ENCODE measurements at places on chromosomes 7 and 10. TPM values are rescaled to one million over a fixed set of nuclear protein-coding genes. Genes with fewer than 3 reads are reported as not detected.

DNA sequence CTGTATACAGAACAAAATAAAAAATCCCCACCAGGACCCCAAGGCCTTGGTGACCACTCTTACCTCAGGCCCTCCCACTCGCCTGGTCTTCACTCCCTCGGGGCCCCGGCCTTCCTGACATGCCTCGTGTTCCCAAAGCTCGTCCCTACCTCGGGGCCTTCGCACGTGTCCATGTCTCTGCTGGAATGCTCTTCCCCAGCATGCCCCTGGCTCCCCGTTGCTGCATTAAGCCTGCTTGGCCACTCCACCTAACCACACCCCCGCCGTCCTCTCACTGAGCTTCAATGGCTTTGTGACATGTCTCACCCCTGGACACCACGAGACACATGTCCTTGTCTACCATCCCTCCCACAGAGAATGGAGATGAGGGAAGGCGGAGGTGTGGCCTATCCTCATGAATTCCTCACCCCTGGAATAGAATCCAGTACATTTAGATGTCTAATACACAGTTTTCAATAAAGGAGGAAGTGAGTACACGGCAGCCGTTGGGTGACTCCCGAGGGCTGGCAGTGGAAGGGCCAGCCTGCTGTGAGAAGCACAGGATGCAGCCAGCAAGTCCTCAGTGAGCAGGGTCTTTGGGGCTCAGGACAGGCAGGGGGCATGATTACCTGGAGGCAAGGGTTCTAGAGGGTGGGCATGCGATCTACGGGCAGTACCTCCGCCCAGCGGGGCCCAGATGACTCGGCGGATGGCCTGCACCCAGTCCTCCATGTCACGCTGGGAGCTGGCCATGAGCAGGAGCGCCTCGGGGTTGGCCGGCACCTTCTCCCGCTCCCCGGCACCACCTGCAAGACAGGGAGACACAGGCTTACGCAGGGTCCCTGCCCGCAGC lies 125.7 kb downstream of the ARHGAP22 start:
- H3K36me3 ChIP-seq = no peaks in the 10 kb centered on the region
- H3K27ac ChIP-seq = no peak overlapping the region
- no peak for DNase-seq
- no peak overlapping the region for H3K4me3 ChIP-seq
- peaks cover 6% of the 10 kb centered on the region for H3K27me3 ChIP-seq
- no peaks in the 10 kb centered on the region for H3K4me1 ChIP-seq

DNA sequence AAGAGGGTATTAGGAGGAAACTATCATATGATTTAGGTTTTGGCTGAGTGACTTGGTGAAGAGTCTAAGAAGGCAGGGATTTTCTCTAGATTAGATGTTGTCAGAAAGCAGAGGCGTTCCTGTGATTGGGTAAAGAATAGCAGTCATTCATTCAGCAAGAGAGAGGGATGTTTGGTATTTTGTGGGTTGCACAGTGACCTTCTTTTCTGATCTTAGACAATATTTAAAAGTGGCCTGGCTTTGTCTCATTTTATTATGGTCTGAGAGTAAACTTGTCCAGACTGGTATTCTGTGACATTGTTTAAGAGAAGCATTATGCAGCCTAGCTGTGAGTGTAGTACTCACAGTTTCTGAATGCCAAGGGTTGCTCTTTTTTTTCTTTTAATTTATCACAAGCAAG lies 18.5 kb downstream of the HYAL4 start:
- H3K36me3 ChIP-seq = no peaks in the 10 kb centered on the region
- DNase-seq = no peak
- no peaks in the 10 kb centered on the region for H3K4me1 ChIP-seq

DNA sequence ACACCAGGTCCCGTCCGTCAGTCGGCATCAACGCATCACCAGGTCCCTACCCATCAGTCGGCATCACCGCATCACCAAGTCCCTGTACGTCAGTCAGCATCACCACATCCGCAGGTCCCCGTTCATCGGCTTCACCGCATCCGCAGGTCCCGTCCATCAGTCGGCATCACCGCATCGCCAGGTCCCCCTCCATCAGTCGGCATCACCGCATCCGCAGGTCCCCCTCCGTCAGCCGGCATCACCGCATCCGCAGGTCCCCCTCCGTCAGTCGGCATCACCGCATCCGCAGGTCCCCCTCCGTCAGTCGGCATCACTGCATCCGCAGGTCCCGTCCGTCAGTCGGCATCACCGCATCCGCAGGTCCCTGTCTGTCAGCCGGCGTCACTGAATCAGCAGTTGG lies 55.1 kb downstream of the IGF2BP3 start:
- no peak overlapping the region for H3K4me3 ChIP-seq
- H3K4me1 ChIP-seq = no peaks in the 10 kb centered on the region
- H3K27me3 ChIP-seq = no peaks in the 10 kb centered on the region
- no peak for DNase-seq

The DYNC1I1 gene
- 0.13 TPM for total RNA-seq

DNA sequence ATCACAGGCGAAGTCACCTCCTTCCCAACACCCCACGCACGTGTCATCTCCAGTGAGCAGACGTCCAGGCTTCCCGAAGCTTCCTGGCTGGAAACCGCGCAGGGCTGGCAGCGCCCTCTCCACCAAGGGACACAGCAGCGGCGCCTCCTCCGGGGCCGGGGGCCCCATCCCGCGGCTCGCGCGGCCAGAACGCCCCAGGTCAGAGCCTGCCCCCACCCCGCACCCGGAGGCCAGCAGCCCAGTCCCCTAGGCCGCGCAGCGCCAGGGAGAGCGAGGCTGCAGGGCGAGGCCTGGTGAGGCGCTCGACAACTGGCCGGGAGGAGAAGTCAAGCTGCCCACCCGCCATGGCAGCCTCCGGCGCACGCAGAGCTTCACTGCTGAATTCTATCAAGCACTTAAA lies 247.0 kb downstream of the SEMA3D start:
- H3K4me3 ChIP-seq = 0 out of 2 replicates have a peak overlapping the region, but pooled peaks have one; percentile 11
- no peaks in the 10 kb centered on the region for H3K36me3 ChIP-seq
- no peak for DNase-seq
- no peaks in the 10 kb centered on the region for H3K4me1 ChIP-seq
- no peak overlapping the region for H3K27ac ChIP-seq

DNA sequence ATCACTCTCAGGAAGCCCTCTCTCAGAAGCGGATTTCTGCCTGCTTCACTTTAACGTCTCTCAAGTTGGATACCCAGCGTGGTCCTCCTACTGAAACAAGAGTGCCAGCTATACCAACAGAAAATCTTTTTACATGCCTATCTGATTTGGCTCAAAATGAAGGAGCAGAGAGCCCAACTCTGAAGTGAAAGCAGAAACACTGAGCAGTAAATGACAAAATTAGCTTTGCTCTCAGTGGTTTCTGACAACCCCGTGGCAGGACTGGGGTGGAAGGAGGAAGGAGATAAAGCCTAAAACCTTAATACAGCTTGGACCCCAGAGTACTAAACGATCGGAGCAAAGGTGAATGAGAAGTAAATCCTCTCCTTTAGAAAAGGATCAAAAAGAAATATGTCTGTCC lies 25.1 kb upstream of the GPR37 start:
- H3K27ac ChIP-seq = no peak overlapping the region
- peak overlapping the region; percentile 7 for H3K4me3 ChIP-seq
- H3K27me3 ChIP-seq = peaks cover 2% of the 10 kb centered on the region
- DNase-seq = no peak
- H3K4me1 ChIP-seq = no peaks in the 10 kb centered on the region

GRCh38 chr10:33139181-33139646 lies 181.2 kb upstream of the ITGB1 start:
- no peak for DNase-seq
- no peaks in the 10 kb centered on the region for H3K36me3 ChIP-seq
- peaks cover 3% of the 10 kb centered on the region for H3K4me1 ChIP-seq
- no peak overlapping the region for H3K4me3 ChIP-seq
- no peaks in the 10 kb centered on the region for H3K27me3 ChIP-seq

DNA sequence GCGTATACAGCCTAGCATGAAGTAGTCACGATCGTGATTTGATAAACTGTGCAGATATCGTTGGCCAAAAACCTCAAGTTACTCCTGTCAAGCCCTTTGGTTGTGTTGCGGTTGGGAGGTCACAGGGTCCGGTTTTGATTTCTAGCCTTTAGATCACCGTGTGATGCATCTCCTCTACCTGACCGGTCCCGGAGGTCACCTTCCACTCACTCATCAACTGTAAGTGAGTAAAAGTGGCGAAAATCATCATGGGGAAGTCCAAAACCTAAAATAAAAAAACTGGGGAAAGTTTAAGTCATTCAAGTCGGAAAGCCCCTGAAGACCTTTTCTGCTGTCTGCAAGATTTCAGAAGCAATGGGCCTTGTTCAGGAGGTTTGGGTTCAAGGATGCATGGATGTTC lies 62.8 kb downstream of the ADARB2 start:
- no peaks in the 10 kb centered on the region for H3K36me3 ChIP-seq
- H3K4me1 ChIP-seq = no peaks in the 10 kb centered on the region
- H3K27ac ChIP-seq = no peak overlapping the region
- no peak overlapping the region for H3K4me3 ChIP-seq
- no peaks in the 10 kb centered on the region for H3K27me3 ChIP-seq

The PNLIPRP3 gene
- total RNA-seq = not detected

DNA sequence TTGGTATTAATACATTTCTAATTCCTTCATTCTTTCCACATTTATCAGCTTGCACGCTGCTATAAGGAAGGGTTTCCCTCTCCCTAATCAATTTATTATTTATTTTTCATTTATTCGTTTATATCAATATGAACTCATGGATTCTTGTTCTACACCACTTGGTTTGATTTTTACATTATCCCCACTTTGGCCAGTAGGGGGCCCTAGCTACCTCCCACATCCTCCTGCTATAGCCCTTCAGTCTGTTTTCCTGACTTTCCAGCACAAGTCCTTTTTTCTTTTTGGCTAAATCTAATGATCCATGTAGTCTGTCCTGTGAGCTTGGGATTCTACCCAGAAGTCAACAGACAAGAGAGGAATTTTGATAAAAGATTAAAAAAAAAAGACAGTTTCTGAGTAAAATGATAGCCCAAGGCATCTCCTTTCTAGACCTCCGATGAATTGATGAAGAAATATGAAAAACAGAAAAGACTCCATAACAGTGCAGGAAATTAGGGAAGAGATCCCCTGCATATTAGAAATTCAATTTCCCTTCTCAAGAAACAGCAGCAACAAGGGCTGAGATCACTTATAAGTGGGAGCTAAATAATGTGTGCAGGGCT lies 47.7 kb downstream of the LYZL2 start:
- no peaks in the 10 kb centered on the region for H3K36me3 ChIP-seq
- no peak for DNase-seq
- no peaks in the 10 kb centered on the region for H3K27me3 ChIP-seq
- no peak overlapping the region for H3K4me3 ChIP-seq
- no peaks in the 10 kb centered on the region for H3K4me1 ChIP-seq
- no peak overlapping the region for H3K27ac ChIP-seq

- no peaks in the 10 kb centered on the region for H3K36me3 ChIP-seq
- DNase-seq = no peak
- H3K4me1 ChIP-seq = no peaks in the 10 kb centered on the region
Observed at GRCh38 chr7:49580761-49581160, 192.7 kb upstream of the VWC2 start.

The FBXL13 gene
- 2.5 TPM for total RNA-seq

DNA sequence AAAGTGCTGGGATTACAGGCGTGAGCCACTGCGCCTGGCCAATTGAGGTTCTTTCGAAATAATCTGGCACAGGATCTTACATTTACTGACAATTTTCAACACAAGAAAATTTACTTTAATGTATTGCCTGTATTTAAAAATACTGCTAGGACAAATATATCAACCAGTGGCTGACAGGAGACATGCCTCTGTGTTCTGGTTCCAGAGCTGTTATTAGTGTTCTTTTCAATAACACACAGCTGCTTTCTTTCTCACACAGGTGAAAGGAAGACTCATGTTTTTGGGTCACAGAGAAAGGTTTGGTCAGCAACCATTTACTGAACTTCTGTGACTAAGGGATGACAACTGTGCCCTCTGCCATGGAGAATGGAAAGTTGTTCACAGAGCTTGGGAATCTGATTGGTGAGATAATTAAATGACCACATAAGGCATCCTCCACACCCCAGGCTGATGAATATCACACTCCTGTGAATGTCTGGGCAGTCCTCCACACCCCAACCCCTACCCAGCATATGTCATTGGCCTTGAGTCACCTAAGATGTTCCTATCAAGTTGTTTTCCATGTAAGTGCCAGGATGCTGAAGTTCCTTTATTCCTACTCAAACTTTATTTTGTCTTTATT lies 180.1 kb downstream of the RAPGEF5 start:
- H3K36me3 ChIP-seq = no peaks in the 10 kb centered on the region
- no peak overlapping the region for H3K4me3 ChIP-seq
- H3K4me1 ChIP-seq = no peaks in the 10 kb centered on the region
- no peak overlapping the region for H3K27ac ChIP-seq
- H3K27me3 ChIP-seq = no peaks in the 10 kb centered on the region

Data from Panc1 (cell line).